ENCODE measurements at places on chromosomes 12 and 14.

GRCh38 chr12:95874452-95874851 lies 15.7 kb downstream of the SNRPF start:
- no peaks in the 10 kb centered on the region for H3K27me3 ChIP-seq
- no peak overlapping the region for H3K27ac ChIP-seq
- peaks cover 22% of the 10 kb centered on the region for H3K4me1 ChIP-seq
- peak; percentile 20 for DNase-seq

- no peaks in the 10 kb centered on the region for H3K36me3 ChIP-seq
- no peak overlapping the region for H3K27ac ChIP-seq
- no peaks in the 10 kb centered on the region for H3K27me3 ChIP-seq
- no peak for DNase-seq
- H3K4me3 ChIP-seq, result no peak overlapping the region
- peaks cover 42% of the 10 kb centered on the region for H3K4me1 ChIP-seq
Observed at GRCh38 chr12:105933671-105934665, 204.8 kb downstream of the NUAK1 start.

DNA sequence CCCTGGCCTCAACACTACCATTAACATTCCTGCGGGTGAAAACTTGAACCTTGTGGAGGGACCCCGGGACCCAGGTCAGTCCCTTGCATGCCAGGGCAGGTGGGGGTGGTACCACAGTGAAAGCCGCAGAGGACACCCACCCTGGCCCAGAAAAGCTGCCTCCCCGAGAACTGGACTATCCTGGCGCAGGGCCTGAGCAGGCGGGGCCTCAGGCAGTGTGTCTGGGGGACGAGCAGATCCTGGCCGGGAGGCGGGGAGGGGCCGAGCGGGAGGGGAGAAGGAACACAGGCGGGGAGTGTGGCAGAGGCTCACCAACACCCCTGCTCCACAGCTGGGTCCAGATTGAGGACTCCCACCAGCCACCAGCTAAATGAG lies 10.0 kb downstream of the AHNAK2 start:
- no peaks in the 10 kb centered on the region for H3K36me3 ChIP-seq
- peaks cover 6% of the 10 kb centered on the region for H3K4me1 ChIP-seq
- H3K27me3 ChIP-seq, result peaks cover 2% of the 10 kb centered on the region
- peak overlapping the region; percentile 53 for H3K4me3 ChIP-seq

DNA sequence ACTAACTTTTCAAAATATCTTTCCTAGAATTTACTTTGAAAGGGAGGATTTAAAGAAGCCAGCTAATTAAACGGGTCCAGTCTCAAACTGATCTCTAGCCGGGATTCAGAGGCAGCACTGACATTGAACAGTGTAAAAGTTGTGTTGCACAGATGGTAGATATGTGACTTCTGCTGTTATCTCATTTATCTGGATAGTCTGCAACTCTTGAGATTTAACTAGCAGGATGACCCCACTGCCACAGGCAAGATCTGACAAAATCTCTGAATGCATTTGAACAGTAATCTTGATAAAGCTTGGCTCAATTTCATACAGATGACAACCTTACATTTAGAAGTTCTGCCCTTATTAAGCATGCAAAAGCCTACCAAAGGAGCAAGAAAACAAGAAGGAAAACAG lies 138.0 kb upstream of the CPNE8 start:
- no peaks in the 10 kb centered on the region for H3K36me3 ChIP-seq
- H3K4me3 ChIP-seq, result no peak overlapping the region
- no peak for DNase-seq

- H3K36me3 ChIP-seq, result no peaks in the 10 kb centered on the region
- no peak overlapping the region for H3K27ac ChIP-seq
- no peak for DNase-seq
Observed at GRCh38 chr14:95483309-95484165, 32.9 kb downstream of the SYNE3 start.

- no peak for DNase-seq
- H3K27ac ChIP-seq, result no peak overlapping the region
- H3K4me3 ChIP-seq, result no peak overlapping the region
- no peaks in the 10 kb centered on the region for H3K4me1 ChIP-seq
- peaks cover 55% of the 10 kb centered on the region for H3K36me3 ChIP-seq
- no peaks in the 10 kb centered on the region for H3K27me3 ChIP-seq
Observed at GRCh38 chr14:102957222-102957621, 34.8 kb downstream of the AMN start.

- no peaks in the 10 kb centered on the region for H3K27me3 ChIP-seq
- H3K27ac ChIP-seq, result no peak overlapping the region
- H3K4me1 ChIP-seq, result peaks cover 7% of the 10 kb centered on the region
- H3K36me3 ChIP-seq, result no peaks in the 10 kb centered on the region
Observed at GRCh38 chr14:88232771-88233170, 90.3 kb downstream of the KCNK10 start.

- peaks cover 26% of the 10 kb centered on the region for H3K4me1 ChIP-seq
- H3K4me3 ChIP-seq, result no peak overlapping the region
- peaks cover 22% of the 10 kb centered on the region for H3K27me3 ChIP-seq
- no peaks in the 10 kb centered on the region for H3K36me3 ChIP-seq
- no peak overlapping the region for H3K27ac ChIP-seq
Observed at GRCh38 chr12:51921017-51921725, 13.9 kb downstream of the ACVRL1 start.

DNA sequence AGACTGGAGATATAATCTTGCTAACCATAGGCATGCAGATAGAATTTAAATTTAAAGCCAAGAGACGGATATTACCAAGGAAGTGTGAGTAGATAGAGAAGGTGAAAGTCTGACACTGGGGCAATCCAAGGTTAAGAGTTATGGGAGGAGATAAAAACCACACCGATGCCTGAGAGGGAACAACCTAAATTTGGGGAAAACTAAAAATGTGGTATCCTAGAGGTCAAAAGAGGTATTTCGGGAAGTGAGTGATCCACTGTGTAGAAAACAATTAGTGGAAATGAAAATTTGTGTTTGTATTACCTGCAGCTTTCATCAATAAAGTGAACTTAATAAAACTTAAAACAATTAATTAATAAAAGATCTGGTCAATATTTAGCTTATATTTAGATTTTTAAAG lies 269.0 kb upstream of the RPL10L start:
- no peak overlapping the region for H3K27ac ChIP-seq
- no peaks in the 10 kb centered on the region for H3K27me3 ChIP-seq
- no peak overlapping the region for H3K4me3 ChIP-seq

- H3K4me3 ChIP-seq, result no peak overlapping the region
- H3K36me3 ChIP-seq, result no peaks in the 10 kb centered on the region
- H3K4me1 ChIP-seq, result peaks cover 76% of the 10 kb centered on the region
- H3K27me3 ChIP-seq, result no peaks in the 10 kb centered on the region
- no peak for DNase-seq
- H3K27ac ChIP-seq, result peak overlapping the region; percentile 79
Observed at GRCh38 chr14:89455412-89455811, 38.4 kb upstream of the FOXN3 start.

DNA sequence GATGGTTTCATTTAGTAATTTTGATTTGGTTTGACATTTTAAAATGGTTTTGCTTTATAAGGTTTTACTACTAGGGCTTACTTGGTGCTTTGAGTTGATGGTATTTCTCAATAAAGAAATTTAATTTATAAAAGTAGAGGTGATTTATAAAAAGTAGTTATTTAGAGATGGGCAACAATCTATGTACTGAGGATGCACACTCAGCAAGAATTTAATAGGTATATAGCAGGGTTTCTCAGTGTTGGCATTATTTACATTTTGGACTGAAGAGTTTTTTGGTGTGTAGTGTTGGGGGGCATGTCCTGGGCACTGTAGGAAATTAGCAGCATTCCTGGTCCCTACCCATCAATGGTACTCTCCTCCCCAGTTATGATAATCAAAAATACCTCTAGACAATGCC lies 47.7 kb downstream of the PPHLN1 start:
- no peak overlapping the region for H3K4me3 ChIP-seq
- H3K27ac ChIP-seq, result no peak overlapping the region
- peaks cover 7% of the 10 kb centered on the region for H3K36me3 ChIP-seq
- no peak for DNase-seq
- H3K4me1 ChIP-seq, result peaks cover 38% of the 10 kb centered on the region

DNA sequence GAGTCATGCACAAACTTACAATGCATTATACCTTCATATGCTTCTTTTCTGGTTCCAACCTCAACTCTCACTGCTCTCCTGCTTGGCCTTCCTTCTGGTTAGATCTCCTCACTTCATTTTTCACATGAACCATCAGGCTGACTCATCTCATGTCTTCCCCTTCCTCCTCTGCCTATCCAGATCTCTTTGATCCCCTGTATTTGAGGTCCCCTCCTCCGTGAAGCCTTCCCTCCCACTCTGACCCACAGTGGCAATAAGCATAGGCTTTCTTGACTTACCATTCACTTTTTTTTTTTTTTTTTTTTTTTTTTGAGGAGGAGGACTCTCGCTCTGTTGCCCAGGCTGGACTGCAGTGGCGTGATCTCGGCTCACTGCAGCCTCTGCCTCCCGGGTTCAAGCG lies 14.7 kb upstream of the ASIC1 start:
- H3K4me3 ChIP-seq, result no peak overlapping the region
- no peak overlapping the region for H3K27ac ChIP-seq
- peaks cover 25% of the 10 kb centered on the region for H3K27me3 ChIP-seq
- no peak for DNase-seq
